ENCODE measurements at places on chromosomes 13 and 19.

DNA sequence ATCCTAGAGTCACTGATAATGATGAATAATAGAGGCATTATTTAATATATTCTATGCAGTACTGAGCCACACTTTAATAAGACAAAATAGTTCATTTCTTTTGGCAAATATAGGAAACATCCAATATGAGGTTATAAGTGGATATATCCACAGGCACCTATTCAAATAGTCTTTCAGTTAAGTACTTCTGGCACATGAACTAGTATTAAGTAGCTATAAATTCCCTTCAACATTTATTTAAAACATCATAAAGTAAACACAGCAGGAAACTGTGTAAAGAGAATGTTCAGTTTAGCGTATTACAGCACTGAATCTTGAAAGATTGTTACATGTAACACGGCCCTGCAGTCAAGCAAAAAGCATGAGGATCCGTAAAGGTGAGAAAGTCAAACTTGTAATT lies 463.3 kb upstream of the KLF12 start:
- no peak for DNase-seq

- no peak for DNase-seq
Measured at GRCh38 chr19:12555456-12555930, 4.2 kb upstream of the ZNF564 start.

- no peak for DNase-seq
Measured at GRCh38 chr19:38663957-38664502, 16.6 kb downstream of the ACTN4 start.

GRCh38 chr13:25249001-25249543 lies 38.2 kb downstream of the MTMR6 start:
- peak; percentile 42 for DNase-seq

- DNase-seq, result peak; percentile 28
Measured at GRCh38 chr19:40612831-40613689, 11.9 kb downstream of the LTBP4 start.

GRCh38 chr13:75120085-75120484 lies 361.9 kb downstream of the TBC1D4 start:
- DNase-seq, result no peak

DNA sequence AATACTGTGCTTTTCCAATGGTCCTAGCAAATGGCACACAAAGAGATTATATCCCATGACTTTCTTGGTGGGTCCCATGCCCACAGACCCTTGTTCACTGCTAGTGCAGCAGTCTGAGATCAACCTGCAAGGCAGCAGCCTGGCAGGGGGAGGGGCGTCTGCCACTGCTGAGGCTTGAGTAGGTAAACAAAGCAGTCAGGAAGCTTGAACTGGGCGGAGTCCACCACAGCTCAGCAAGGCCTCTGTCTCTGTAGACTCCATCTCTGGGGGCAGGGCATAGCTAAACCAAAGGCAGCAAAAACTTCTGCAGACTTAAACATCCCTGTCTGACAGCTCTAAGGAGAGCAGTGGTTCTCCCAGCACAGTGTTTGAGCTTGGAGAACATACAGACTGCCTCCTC lies 82.9 kb downstream of the ZNF737 start:
- DNase-seq, result no peak

DNA sequence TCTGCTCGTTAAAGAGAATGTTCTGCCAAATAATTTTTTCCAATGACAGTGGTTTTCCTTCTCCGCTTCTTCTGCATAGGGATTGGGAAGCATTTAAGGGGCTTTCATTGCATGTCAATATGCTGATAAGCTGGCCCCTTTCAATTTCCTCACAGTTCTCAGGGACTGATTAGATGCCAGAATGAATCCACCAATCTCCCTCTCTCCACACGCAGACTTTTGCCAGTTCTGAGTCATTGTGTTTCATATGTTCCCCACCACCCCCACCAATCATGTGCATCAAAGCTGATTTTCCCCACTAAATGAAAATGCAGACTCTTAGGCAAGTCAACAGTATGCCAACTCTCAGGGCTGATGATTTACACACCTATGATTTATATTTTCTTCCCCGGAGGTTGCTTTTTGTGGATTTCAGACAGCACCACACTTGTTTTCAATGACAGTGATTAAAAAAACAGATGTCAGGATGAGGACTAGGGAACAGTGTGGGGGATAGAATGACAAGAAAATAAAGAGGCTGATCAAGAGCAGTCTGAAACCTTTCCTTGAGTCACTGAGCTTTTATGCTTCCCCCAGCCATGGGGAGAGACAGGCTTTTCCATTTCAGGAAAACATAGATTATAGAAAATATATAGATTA lies 47.9 kb upstream of the C13orf42 start:
- DNase-seq, result peak; percentile 14

DNA sequence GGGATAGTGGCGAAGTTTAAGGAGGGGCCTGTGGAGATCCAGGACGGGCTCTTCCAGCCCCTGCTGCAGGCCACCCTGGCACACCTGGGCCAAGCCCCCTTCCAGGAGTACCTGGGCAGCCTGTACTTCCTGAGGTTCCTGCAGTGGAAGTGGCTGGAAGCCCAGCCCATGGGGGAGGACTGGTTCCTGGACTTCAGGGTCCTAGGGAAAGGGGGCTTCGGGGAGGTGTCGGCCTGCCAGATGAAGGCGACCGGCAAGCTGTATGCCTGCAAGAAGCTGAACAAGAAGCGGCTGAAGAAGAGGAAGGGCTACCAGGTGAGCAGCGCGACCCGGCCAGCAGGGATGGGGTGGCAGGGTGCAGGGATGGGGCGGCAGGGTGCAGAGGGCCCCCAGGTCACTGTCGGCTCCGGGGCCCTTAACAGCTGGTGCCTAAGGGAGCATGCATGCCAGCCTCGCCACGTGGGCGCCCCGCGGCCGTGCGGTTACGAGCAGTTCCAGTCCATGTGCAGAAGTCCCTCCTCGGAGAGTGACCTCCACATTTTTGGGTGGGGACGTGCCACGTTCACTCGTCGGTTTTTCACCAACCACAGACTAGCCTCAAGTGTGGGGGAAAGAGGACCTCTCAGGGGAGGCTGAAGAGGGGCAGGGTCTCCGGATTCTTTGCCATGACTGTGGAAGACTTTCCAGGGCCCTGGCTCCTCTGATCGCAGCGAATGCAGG lies 912 bp downstream of the GRK1 start:
- no peak for DNase-seq

GRCh38 chr13:83325125-83325853 lies 557.0 kb downstream of the SLITRK1 start:
- DNase-seq, result no peak

DNA sequence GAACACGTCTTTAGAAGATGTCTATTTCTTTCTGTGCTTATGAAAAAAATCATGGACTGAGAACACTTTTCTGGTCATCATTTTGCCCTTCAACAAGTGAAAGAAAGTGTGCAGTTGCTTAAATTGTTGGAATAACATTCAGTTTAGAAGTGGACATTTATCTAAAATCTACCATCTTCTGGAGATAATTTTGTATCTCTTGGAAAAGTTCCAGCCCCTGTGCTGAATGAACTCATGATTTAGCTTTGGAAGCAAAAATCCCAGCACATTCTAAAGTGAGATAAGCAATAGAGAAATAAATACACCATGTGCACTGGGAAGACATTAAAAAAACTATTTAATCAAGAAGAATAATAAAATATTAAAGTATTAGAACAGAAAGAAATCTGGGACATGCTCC lies 1420.8 kb upstream of the SLC10A2 start:
- no peak for DNase-seq

DNA sequence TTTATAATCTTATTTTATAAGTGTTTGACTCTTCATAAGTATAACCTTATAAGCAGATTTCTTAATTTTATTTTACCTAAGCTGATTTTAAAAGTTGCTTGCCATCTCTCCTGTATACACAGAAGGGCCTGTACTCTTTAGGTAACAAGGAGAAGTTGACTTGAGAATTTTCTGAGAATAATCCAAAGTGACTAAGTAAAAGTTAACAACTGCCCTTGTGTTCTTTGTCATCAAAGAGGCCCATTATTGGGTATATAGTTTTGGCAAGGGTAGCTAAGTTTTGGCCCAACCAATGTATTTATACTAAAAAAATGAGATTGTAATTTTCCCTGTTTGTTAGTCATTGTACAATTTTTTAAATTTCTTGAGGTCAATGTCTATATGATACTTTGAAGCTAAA lies 3.2 kb downstream of the LCP1 start:
- DNase-seq, result no peak

DNA sequence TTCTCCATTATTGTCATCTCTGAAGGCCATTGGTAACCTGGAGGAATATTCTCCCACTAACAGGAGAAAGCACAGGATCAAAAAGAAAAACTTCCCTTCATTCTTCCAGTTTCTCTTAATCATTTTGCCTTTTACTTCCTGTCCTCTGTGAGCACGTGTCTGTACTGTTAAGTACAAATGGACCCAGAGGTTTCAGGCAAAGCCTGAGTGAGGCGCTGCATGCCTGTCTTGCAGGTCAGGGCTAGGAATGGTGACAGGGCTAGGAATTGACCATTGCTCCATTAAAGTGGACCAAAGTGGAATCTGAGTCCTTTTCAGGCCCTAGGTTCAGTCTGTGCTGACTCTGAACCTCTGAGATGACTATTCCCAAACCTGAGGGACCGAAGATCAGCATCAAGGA lies 326.7 kb downstream of the SHISA2 start:
- DNase-seq, result no peak

GRCh38 chr19:20273951-20274570 lies 107.0 kb downstream of the ZNF486 start:
- DNase-seq, result no peak

DNA sequence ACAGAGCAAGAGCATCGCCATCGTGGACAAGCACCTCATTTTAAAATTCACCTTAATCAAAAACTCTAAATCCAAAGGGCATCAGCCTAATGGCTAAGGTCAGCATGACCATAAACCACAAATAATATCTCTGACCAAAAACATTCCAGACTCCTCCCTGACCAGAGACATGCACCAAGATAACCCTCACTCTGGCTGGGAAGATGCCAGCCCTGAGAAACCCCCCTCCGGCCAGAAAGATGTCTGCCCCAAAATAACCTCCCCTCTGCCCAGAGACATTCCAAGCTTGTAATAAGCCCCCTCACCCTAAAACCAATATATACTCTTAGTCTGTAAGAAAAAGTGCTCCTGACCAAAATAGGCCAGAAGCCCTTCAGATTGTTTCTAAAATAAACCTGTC lies 61.7 kb downstream of the ZNF44 start:
- DNase-seq, result no peak
